ENCODE measurements at places on chromosomes 7 and 10.

DNA sequence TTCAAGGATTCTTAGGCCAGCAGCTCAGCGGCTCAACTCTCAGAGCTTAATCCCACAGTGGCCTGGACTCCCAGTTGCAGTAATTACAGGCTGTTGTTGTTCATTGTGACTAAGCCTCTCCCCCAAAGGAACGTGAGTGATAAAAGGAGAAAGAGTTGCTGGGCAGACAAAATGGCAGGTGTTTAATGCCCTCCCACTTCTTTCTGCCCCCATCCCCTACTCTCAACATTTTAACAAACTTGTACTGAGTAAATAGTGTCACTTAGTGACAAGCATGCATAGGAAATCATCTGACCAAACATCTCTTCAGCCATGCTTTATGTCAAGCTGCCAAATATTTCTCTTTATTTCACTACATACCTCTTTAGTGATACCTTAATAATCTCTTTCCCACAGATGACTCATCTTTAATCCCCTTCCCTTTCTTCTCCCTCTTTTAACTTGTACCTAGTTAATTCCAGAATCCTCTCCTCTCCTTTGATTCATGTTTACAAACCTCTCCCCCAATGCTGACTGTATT is 12.4 kb upstream of the MTERF1 start:
- peak; percentile 65 for DNase-seq

- DNase-seq, result no peak
These were observed 192.7 kb upstream of the LRGUK start for GRCh38 chr7:133934262-133934976.

DNA sequence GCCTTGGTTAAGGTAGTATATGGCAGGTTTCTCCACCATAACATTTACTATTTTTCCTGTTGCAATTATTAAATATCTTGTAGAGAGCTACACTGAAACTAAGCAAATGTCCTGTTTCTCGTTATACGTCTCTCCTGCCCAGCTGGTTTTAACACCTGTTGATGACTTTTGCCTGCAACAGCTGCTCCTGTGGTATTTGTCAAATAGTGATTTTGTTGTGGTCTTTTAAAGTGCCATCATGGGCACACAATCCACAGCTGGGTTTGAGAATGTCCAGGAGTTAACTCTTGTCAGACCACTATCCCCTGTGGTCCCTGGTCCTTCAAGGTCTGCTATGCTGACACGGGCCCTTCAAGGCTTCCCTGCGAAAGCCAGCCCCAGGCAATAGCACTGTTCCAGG is 24.9 kb upstream of the SEC61G start:
- DNase-seq, result no peak

DNA sequence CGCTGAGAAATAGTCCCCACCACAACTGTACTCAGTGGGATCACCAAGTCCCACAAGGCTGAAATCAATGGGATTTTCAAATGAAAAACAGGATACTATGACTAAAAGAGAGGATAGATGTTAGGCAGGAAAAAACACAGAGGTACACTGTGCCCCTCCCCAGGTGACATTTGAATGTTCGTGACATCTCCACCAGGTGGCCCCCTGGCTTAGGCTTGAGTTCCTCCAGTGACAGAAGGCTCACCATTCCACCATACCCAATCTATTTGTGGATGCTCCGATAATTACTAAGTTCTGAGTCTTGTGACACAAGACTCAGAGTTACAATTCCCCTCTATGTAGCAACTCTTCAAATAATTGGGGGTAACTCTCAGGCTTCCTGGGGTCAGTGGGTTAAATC is 77.5 kb upstream of the KCNMA1 start:
- no peak for DNase-seq

- DNase-seq, result peak; percentile 50
These were observed 192.0 kb downstream of the BICC1 start for GRCh38 chr10:58704671-58705141.

GRCh38 chr7:34772296-34772938 is 114.4 kb downstream of the NPSR1 start:
- DNase-seq, result peak; percentile 1

DNA sequence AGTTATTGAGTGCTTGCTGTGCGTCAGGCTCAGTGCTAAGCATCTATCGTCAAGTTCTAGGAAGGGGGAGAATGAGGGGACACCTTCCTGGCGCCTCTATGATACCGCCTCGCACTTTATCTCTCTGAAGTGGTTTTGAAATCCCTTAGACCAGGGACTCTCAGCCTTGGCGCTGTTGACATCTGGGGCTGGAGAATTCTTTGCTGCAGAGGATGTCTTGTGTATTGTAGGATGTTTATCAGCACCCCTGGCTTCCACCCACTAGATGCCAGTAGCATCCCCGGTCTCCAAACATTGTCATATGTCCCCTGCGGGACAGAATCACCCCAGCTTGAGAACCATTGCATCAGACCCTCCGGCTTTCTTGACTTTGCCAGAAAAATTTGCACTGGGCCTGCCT is 285.5 kb downstream of the CCDC3 start:
- no peak for DNase-seq

- no peak for DNase-seq
These were observed 68.1 kb downstream of the EXOC6 start for GRCh38 chr10:92916433-92916832.

DNA sequence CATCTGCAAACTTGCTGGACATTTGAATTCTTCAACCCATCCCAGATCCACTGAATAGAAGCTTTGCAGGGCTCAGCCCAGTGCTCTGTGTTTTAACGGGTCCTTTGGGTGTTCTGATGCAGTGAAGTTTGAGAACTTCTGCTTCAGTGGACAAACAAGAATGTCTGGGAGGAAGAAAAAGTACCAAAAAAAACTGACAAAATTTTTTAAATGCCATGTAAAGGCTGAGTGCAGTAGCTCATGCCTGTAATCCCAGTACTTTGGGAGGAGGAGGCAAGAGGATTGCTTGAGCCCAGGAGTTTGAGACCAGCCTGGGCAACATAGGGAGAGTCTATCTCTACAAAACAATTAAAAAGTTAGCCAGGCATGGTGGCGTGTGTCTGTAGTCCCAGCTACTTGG is 51.8 kb upstream of the FRMD4A start:
- DNase-seq, result no peak

- no peak for DNase-seq
These were observed 62.3 kb downstream of the CREB5 start for GRCh38 chr7:28474640-28475039.

GRCh38 chr10:22159180-22159579 is 58.6 kb downstream of the EBLN1 start:
- no peak for DNase-seq

- DNase-seq, result no peak
These were observed 1.1 kb upstream of the MACC1 start for GRCh38 chr7:20218279-20218678.

DNA sequence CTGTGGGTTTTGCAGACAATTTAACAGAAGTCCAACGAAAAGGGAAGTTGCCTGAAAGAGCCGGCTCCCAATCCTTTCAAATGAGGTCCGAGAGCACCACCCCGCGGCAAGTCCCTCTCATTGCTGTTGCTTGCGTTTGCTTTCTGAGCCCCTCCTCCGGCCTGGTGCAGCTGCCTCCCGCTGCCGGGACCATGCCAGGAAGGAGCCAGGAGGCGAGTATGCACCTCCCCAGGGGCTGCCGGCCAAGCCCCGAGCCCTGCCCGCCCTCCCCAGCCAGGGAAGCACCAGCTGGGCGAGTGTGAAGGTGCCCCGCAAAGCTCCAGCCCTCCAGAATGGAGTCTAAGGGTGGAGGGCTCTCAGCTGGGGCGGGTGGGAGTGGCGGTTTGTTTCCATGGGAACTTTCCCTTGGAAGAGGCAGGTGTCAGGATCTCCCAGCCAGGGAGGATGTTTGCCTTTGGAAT is 25.8 kb upstream of the PPP2R2D start:
- peak; percentile 64 for DNase-seq

GRCh38 chr10:116730464-116731260 is 11.7 kb downstream of the HSPA12A start:
- DNase-seq, result no peak

GRCh38 chr7:115340828-115341227 is 418.9 kb downstream of the MDFIC start:
- peak; percentile 84 for DNase-seq

DNA sequence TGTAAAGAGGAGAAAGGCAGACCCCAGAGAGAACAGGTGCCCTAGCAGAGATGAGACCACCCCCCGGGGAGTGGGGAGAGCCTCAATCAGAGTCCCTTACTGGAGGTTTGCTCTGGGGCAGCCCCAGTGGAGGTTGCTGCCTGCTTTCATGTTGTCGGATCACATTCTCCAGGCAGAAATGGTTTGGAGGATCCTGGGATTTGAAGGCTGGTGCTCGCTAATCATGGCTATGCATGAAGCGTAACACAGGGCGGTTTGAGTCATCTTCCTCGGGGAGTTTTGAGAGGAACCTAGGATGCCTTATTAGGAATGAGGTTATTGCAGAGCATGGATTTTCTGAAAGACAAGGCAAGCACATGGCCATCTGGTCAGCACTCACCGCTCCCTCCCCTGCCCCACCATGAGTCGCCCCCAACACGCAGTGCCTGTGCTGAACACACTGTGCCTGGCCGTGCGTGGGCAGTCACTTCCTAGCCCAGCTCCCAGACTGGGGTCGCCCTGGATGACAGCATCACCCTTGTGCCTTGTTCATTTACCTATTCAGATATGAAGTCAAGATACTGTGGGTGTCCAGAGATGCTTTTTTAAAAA is 319.9 kb downstream of the DPP6 start:
- DNase-seq, result no peak

- no peak for DNase-seq
These were observed 32.6 kb downstream of the DIP2C start for GRCh38 chr10:656883-657282.

DNA sequence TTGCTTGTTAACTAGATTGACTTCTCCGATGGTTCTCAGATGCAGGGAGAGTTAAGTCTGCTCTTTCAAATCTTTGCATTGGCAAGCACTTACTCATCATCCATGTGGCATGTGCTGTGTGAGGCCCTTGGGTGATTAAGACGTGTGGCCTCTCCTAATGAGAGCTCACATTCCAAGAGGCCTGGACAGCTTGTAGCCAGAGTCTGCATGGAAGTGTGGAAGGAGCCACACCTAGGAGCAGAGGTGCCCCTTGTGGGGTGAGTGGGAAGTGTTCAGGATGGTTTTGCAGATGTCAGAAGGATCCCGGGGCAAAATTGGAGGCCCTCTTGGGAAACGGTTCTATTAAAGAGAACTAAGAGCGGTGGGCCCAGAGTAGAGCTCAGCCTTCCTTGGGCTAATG is 225.9 kb downstream of the PAXIP1 start:
- DNase-seq, result peak; percentile 47

DNA sequence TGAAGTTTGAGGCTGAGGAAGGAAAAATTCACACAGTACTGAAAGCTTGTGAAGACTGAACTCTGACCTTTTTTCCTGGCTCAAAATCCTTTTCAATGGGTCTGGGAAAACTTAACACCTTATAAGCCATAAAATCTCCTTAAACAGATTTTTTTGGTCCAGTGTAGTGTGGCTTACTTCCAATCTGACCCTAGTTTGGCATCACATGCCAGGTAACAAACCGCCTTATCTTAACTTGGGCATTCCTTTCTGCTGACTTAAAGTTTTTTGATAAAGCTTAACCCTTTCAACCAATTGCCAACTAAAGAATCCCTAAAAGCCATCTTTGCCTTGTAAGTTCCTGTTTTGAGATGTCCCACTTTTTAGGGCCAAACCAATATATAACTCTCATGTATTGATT is 13.2 kb upstream of the ITPRID1 start:
- DNase-seq, result no peak

DNA sequence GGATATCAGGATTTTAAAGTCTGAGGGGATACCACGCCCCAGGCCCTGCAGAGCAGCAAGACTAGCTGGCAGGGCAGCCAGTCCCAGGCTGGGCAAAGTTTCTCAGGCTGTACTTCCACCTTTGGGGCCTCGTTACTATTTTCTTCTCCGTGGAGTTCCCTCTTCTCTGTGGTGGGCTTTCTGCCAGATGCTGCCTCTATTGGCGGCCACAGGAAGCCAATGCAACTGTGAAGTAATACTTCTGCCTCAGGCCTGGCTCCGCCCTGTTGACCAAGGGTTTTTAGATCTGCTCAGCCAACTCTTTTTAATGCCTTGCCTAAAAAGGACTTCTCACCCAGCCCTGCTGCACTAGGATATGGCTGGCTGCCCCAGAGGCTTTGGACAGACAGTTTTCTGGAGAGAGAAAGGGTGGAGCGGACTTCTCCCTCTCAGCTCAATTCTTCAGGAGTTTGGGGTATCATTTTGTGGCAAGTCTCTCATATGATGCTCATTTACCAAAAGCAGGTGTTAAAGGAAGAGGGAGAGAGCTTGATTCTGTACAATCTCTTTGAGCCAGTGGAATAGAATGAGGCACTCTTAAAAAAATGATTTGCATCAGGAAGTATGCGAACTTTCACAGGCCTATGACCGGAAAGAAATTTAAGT is 67.4 kb downstream of the HHEX start:
- DNase-seq, result peak; percentile 72

- no peak for DNase-seq
These were observed 261.1 kb downstream of the GATA3 start for GRCh38 chr10:8315619-8316021.

DNA sequence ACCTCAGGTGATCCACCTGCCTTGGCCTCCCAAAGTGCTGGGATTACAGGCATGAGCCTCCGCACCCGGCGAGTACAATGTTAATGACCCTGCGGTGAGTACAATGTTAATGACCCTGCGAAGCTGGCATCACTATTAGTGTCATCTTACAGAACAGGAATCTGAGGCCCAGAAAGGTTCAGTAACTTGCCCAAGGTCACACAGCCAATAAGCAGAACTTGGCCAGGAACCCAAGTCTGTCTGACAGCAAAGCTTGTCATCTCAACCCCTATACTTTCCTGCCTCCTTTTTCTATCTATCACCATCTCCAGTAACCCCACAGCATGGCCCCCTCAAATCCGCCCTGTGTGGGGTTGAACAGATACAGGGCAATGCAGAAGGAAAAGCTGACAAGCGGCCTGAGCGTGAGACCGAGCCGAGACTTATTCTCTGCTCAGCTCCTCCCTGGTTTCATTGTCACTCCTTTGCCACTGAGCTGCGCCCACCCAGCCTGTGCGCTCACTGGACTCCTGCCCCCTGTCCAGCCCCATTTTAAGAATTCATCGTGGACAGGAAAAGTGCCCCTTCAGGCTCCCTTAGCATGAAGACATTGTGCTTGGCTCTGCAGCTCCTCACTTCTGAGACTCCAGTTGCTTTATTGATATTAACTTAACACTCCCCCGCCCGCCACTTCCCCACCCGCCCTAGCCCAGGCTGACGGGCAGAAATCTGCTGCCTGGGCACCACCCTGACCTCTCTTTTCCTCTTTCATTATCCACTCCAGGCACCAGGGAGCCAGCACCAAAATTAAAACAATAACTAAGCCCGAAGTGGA is 58.1 kb upstream of the LBX1 start:
- no peak for DNase-seq

GRCh38 chr10:125086691-125087090 is 73.7 kb downstream of the CTBP2 start:
- DNase-seq, result no peak

DNA sequence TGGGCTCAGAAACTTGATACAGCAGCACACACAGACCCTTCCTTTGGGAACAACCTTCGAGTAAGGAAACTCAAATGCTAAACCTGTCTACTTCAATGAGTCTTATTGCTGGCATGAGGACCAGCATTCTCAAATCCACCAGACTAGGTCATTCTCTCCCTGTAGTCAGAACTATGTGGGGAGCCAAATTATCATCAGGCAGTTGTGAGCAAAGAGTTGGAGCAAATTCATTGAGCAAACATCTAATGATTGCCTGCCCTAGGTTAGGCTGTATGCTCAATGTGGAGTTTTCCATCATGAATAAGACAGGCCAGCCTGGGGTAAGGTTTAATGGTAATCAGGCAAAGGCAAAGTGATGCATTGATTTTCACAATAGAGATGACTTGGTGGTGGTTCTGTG is 3.6 kb downstream of the EPDR1 start:
- no peak for DNase-seq

Data from HFFc6 (cell line).